ENCODE measurements at places on chromosomes 3 and 15.

GRCh38 chr15:64455961-64456371 is 4.4 kb upstream of the ZNF609 start:
- no peak for DNase-seq

DNA sequence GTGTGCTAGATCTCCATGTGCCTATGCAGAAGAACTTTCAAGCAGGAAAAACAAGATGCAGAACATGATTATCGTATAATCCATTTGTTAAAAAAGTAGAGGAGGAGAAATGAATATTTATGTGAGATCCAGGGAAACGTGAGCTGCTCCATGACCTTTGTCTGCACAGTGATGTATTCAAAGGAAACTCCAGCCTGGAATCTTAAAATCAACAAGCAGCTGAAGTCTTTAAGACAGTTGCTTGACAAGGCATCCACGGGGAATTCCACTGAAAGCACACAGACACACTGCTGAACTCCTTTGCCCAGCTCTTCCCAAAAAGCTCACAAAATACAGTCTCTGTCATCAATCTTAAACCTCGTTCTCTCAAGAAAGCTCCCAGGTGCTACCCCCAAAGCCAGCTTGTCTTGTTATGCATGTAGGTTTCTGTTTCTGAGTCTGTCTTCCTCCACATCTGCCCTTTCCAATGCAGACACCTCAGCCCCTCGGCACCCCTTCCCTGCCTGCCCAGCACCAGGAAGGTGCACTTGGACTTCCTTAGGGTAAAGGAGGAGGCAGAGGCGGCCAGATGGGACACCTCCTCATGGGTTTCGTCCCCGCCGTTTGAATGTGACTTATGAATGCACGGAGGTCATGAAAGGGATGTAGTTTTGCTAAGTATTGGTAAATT is 28.7 kb downstream of the LRRK1 start:
- DNase-seq: no peak

GRCh38 chr3:118938183-118938961 is 96.3 kb downstream of the IGSF11 start:
- no peak for DNase-seq

DNA sequence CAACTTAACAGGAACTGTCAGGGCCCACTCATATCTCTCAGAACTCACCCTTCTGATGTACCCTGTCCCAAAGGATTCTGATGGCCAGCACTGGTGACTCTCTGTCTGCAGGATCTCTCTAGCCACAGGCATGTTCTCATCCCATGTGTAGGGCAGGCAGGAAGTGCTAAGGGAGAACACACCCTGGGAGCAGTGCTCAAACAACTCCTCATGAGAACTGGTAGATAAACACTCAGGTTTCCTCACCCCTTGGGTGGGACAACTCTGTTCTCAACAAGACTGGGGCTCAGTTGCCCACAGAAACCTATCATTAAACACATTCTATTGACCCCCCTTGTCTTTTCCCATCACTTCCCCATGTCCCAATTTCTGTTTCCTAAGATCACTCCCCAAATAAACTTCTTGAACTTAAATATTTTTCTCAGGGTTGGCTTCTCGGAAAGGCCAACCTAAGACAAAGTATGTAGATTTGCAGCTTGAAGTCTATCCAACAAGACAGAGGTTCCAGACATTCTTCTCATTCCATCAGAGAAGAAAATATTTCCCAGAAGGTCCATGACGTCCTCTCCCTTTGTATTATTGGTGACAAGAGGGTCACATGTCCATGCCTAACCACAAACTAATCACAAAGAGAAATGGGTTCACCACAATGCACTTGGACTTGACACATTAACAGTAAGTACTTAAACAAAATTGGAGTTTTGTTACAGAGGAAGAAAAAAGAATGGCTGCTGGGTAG is 276.6 kb upstream of the GADL1 start:
- no peak for DNase-seq

GRCh38 chr3:81300324-81300927 is 461.0 kb downstream of the GBE1 start:
- DNase-seq: no peak

DNA sequence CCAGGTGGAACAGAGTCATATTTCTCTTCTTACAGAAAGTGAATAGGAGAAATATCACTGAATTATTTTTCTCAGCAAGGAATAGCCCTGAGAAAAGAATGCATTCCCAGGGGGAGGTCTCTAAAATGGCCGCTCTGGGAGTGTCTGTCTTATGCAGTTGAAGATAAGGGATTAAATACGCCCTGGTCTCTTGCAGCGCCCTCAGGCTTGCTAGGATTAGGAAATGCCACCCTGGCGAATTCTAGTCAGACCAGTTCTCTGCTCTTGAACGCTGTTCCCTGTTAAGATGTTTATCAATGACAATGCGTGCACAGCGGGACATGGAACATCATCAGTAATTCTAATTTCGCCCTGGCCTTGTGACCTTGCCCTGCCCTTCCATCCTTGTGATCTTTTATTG is 949.0 kb upstream of the SEMA6D start:
- DNase-seq: no peak

DNA sequence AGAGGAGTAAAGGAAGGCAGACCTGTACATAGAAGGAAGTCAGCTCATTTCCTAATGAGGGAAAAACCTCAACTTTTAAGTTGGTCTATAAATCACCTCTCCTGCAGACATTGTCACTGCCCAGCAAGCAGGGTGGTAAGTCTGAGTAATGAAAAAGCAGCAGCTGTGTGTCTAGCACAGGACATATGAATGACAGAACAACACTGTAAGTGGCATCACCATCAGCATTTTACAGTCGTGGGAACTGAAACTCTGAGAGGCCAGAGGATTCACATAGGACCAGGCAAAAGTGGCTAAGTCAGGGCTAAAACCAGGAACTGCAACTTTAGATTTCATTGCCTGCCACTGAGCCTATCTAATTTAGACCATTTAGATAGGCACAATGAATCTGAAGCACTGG is 235.6 kb downstream of the CLSTN2 start:
- DNase-seq: no peak

- no peak for DNase-seq
Observed at GRCh38 chr3:37887062-37887461, 25.4 kb downstream of the CTDSPL start.

DNA sequence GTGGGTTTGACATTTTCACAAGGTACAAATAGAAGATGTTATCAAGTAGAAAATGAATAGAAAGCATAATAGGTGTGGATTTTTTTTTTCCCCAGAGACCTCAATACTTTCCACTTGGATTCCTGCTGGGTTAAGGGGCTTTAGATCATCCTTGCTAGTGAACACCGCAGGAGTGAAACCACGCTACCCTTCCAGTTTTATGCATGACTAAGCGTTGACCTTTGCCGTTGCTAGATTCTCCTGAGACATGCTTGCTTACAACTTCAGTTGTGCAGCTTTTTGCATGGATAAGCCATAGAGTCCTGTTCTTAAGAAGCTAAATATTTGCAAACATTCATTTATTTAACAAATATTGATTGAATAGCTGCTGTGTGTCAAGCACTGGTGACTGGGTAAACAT is 299.7 kb upstream of the LMCD1 start:
- DNase-seq: no peak

DNA sequence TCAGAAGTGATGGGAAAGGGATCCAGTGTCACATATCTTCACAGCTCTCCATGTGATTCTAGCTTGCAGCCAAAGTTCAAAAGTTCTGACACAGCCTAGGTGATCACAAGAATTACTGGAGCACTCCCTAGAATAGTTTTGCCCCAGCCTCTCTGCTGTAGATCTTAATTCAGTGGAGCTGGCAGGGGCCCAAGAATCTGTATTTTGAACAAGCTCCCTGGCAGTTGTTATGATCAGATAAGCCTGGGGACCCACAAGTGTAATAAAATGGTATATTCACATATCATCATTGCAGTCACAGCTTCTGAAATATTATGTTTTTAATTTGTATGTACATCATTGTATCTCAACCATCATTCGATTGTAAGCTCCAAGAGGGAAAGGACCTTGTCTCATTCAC is 62.3 kb downstream of the NOX5 start:
- no peak for DNase-seq

DNA sequence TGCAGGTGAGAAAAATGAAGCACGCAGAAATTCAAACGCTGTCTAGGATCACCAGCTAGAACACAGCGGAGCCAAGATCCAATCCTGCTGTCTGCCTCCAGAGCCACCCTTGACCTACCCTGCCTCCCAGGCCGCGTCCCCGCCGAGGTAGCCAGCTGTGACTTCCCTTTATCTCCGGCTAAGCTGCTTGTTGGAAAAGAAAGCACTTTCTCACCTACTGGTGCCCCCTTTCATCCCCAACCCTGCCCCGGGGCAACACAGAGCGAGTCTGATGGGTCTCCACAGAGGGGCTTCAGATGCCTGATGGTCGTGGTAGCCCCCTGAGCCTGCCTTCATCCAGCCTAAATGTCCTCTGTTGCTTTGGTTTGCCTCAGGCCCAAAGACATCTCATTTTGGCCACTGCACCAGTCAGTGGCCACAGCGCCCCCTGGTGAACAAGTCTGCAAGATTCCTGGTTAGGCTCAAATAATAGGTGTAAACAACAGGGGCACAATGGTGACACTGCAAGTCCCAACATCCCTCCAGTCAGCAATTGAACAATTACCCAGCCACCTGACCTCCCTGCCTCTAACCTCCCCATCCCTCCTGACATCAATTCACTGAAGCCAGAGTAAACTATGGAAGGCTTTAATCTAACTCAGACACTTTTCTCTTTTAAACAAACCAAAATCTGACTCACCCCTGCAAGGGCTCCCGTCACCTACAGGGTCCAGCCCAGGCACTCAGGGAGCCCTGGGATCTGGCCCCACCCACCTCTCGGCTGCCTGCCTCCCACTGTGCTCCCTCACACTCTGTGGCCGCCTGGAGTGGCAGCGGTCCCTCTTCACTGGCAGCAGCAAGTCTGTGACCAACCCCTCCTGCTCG is 27.3 kb upstream of the BCL2L10 start:
- DNase-seq: no peak

DNA sequence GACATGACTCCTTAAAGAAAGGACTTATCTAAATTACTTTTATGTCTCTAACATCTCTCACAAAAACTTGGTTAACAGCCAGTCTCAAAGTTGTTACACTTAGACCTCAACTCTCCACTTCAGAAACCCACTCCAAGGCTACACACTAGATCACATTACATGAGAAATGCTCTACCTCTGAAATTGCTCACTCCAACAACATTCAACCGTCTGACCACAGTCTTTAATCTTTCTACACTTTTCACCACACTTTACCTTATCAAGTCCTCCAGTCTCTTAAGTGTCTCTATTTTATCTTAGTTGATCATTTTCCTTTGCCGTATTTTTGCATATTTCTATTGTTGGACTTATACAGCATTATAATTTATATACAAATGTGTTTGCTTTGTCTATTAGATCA is 5.8 kb downstream of the SLC12A6 start:
- DNase-seq: no peak

Measured in activated naive CD4-positive, alpha-beta T cell treated with anti-CD3 and anti-CD28 coated beads, Interleukin-2, amount 50 U/mL, for 72 hours (primary cell).